A549 treated with DMSO at 1 μM for 4 hours (cell line): ENCODE measurements at places on chromosomes 2 and 18. TPM values are rescaled to one million over a fixed set of nuclear protein-coding genes. Genes with fewer than 3 reads are reported as not detected.

The SFT2D3 gene
- total RNA-seq, result 4.4 to 6.8 TPM (median 5.7 TPM) in 5 replicates

The KCNIP3 gene
- total RNA-seq, result 0.89 to 2.1 TPM (median 1.6 TPM) in 5 replicates

The DPP4 gene
- total RNA-seq, result 0.39 to 0.52 TPM (median 0.47 TPM) in 5 replicates

The CHRNG gene
- total RNA-seq, result not detected in 5 replicates

The ALK gene
- 0.04 TPM in 1 of 5 replicates, not detected in the others for total RNA-seq

The CDH20 gene
- not detected in 5 replicates for total RNA-seq

The STPG4 gene
- total RNA-seq, result not detected in 5 replicates

The PCARE gene
- not detected in 5 replicates for total RNA-seq

The METTL4 gene
- 4.4 to 6.8 TPM (median 6.4 TPM) in 5 replicates for total RNA-seq

The HOXD3 gene
- total RNA-seq, result 0.15 to 0.18 TPM (median 0.16 TPM) in 4 of 5 replicates, not detected in the other

The TUBA4B gene
- total RNA-seq, result 0.26 to 0.46 TPM (median 0.31 TPM) in 5 replicates

The L3MBTL4 gene
- 0.07 to 0.08 TPM in 2 of 5 replicates, not detected in the others for total RNA-seq

The ROCK1 gene
- 15.8 to 22.8 TPM (median 19.9 TPM) in 5 replicates for total RNA-seq

The DAW1 gene
- 1.6 to 2.7 TPM (median 1.7 TPM) in 5 replicates for total RNA-seq

The AGXT gene
- total RNA-seq, result not detected in 5 replicates

The PAX8 gene
- 0.55 to 1.5 TPM (median 0.63 TPM) in 5 replicates for total RNA-seq

The ECEL1 gene
- total RNA-seq, result 0.14 to 0.30 TPM (median 0.17 TPM) in 4 of 5 replicates, not detected in the other

The SLC66A2 gene
- total RNA-seq, result 13.9 to 17.5 TPM (median 17.4 TPM) in 5 replicates

The DAPL1 gene
- not detected in 5 replicates for total RNA-seq

The CAPN14 gene
- 0.03 to 0.07 TPM (median 0.05 TPM) in 4 of 5 replicates, not detected in the other for total RNA-seq

The TEKT4 gene
- total RNA-seq, result not detected in 5 replicates
